ENCODE measurements at places on chromosomes 12 and 14.

DNA sequence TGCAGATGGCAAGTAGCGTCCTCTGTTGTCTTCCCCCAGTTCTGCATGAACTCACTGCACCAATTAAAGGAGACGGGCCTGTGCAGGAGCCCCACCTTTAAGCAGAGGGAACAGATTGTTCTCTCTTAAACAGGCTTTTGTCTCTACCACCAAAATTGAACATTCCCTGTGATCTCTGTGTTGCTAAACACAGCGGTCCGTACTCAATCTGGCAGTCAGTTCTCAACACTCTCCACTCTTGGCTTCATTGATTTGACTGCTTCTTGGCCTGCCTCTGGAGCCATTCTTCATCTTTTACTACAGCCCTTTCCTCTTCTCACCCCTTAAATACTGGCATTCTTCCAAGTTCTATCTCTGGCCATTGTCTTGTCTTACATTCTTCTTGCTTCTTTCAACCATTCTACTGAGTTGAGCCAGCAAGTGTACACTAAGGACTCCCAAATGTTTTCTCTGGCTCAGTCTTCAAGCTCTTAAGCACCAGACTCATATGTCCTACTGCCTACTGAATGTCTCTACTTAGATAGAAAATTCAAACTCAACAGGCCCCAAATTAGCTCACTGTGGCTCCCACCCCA is 8.0 kb upstream of the NT5DC3 start:
- DNase-seq: no peak

GRCh38 chr12:44078273-44078672 is 242.4 kb downstream of the TMEM117 start:
- DNase-seq: no peak

DNA sequence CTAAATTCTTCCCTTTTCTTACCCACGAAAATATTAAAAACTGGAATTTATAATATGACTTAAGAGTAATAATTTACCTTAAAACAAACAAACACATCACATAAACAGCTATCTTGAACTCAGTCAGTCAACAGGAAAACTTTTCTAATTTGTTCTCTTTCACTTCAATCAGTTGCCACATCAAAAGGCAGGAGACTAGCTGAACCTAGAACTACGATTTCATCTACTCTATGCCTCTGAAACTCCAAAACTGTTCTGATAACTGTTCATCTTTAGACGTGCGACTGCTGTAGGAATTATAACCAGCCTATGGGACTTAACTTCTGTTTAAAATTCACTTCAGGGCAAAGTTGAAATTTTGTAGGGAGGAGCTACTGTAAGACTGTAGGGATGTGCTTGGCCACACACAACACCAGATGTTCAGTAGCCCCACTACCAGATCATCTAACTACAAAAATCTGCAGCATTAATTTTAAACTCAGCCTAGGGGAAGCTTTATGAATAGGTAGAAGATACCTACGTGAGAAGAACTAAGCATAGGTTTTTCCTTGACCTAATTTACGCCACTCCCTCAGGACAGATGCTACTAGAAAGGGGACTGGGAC is 7.6 kb upstream of the RAD51AP1 start:
- DNase-seq: no peak

- DNase-seq: no peak
Measured at GRCh38 chr12:22042976-22043669, 2.9 kb upstream of the CMAS start.

DNA sequence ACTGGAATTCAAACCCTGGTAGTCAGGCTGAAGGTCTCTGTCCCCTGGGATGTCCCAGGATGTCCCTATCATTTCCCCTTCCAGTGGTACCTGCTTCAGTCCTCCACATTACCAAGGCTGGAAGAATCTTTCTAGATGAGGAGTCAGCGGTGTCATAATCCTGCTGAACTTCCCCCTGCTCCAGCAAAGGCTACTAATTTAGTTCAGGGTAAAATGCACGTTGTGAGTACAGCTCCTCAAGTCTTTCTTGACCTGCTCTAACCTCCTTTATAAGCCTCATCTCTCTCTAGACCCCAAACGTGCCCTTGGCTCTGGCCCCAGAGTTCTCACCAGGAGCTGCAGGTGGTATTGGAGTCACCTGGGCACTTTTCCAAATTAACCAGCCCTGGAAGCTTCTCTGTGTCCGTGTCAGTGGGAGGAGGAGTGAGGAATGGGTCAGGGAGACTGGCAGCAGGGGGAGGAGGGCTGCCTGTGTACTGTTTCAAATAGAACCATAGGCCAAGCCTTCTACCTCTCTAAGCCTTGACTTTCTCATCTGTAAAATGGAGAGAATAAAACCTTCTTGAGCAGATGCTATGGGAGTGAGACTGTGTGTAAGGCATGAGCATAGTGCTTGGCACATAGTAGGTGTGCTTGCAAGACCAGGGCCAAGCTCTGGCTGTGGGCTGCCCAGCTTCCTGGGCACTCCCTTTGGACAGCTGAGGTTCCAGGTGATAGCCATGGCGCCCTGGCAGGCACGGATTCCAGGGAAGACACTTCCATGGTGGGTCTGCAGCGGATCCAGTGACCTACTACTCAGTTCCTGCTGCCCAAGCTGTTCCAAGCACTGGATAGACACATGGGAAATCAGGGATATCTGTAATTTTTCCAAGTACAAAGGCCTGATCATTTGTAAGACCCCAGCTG is 24.5 kb downstream of the ASB2 start:
- no peak for DNase-seq

GRCh38 chr14:59829469-59830337 is 40.9 kb downstream of the RTN1 start:
- DNase-seq: no peak

DNA sequence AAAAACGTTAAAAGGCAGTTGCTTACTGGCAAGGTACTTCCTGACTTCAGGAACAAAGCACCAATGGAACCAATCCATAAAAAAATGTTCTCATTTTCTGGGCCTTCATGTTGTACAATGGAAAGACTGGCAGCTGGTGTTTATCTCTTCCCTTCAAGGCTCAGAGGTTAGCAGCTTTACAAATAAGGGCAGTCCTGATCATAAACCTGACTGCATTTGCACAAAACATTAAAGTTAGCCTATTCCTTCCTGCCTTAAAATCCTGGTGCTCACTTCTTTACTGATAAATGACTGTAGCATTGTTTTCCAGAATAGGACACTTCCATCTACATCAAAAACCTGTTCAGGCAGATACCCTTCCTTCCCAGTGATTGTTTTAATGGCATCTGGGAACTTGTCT is 19.2 kb downstream of the IL26 start:
- no peak for DNase-seq

- DNase-seq: no peak
Measured at GRCh38 chr14:96256407-96256806, 397 bp downstream of the BDKRB1 start.

DNA sequence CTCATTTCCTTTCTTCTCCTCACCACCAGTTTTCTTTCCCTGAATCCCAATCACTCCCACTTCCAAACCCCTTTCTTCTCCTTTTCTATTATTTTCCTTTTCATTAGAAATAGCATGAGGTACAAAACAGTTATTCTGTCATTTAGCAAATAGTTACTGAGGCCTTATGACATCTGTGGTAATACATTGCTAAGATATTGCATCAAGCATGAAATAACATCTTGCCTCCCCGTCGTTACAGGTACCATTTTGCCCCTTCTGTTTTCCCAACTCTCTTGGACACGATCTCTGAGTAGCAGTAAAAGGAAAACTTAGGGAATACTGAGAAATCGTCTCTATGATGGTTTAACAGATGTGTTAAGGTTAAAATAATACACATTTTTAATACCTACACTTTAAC is 175.8 kb upstream of the SOX5 start:
- DNase-seq: no peak

DNA sequence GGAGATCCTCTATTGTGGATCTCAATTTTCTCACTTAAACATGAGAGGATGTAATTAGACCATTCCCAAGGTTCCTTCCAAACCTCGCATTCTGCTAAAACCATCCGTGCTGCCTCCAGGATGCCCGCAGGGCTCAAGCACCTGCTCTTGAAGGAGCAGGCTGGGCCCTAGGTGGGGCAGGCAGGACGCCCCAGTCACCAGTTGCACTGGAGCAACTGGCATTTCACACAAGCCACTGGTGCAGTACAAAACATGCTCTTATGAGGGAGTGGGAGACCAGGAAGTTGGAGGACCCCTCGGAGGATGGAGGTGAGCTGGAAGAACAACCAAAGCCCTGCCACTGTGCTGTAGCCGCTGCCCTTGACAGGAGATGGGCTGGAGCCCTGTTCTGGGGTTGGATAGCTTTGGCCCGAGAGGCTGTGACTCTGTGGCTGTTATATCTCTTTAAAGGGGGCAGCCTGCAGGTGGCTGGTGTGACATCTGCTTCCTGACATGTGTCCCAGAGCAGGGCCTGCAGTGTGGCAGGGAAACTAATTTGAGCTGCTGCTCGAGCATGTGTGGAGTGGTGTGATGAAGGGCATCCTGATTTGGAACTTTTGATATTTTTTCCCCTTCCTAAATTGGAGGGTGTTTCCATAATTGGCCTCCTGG is 122.2 kb downstream of the CRACR2A start:
- DNase-seq: no peak

- no peak for DNase-seq
Measured at GRCh38 chr12:97595936-97596335, 133.3 kb downstream of the RMST start.

DNA sequence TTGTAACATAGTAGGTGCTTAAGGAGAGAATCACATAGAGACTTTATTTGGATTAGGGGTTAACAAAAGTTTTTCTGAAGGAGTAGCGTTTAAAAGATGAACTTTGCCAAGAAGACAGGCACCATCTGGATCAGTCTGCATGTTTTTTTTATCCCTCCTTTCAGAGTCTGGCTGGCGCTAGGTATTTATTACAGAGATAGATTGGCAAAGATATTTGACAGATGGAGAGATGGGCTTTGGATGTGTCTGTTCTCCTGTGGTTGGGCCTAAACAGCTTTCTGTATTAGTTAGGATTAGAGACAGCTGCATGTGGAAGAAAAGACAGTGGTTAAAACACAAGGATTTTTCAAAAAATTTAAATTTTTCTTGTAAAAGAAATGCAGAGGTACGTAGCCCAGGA is 133.9 kb downstream of the C12orf75 start:
- DNase-seq: no peak

DNA sequence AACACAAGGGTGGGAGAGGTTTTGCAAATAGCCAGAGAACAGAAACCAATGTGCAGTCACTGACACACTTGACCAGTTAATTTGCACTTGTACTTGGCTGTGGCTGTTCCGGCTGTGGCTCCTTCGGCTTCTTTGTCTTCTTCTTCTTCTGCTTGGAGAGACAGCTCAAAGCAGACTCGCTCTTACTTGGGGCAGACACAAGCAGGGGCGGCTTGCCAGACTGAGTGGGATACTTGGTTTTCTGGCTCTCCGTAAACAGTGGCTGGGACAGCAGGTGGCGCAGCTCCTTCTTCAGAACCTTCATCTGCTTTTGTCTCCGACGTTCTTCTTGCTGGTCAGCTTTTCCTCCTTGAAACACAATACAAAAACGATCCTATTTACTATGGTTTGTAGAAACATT is 25.0 kb downstream of the OTUB2 start:
- DNase-seq: no peak

- DNase-seq: no peak
Measured at GRCh38 chr14:93089521-93090269, 26.0 kb downstream of the ITPK1 start.

DNA sequence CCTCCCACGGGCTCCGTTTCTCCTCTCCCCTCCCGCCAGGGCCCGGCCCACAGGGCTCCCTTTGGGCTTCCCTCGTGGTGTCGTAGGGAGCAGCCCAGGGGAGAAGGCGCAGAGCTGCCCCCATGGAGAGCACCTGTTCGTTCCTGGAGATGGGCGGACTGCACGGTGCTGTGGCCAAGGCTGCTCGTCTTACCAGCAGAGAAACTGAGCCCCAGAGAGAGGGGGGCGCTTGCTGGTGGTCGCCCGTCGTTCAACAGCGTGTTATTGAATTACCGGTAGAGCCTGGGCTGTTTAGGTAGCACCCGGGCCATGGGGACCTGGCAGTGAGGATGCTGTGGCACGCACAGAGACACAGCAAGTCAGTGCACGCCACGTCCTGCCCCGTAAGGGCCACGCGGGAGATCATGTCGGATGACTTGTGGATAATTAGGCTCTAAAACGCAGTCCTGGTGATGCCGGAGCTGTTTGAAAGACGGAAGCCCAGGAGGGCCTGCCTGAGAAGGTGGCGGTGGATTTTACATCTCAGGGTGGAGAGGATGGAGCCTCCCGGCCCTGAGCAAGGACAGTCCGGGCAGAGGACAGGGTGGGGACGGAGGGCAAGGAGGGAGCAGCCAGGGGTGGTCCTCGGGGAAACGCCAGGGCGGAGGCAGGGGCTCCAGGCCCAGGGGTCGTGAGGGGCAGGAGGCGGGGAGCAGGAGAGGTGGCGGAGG is 134.4 kb downstream of the ADGRD1 start:
- DNase-seq: peak; percentile 1

DNA sequence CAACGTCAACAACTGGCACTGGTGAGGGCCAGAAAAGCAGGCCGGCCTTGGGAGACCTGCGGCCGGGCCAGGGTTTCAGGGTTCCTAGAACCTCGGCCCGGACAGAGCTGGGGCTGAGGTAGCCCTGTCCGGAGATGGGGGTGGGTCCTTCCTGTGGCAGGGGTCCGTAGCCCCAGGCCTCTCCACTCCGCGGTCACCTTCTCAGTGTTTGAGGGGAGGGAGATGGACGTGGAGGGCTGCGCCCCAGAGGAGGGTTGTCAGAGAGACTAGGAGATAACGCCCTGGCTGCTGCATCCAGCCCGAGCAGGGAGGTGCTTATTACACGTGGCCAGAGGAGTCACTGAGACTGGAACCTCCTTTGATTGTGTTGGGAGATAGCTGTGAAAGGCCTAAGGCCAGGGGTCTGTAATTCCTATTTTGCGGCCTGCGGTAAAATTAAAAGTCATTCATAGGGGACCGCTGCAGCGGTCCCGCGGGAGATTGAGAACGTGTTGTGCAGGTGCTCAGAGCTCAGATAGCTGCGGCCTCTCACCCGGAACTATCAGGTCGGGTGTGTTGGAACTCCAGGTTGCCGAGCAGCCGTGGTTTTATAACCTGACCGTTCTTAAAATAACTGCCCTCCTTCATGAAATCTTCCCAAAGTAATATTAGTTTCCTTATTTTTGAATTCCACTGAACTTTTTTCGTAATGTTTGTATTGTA is 507 bp downstream of the AHSA1 start:
- DNase-seq: peak; percentile 46

- DNase-seq: peak; percentile 37
Measured at GRCh38 chr14:100673085-100673806, 53.4 kb upstream of the DLK1 start.

DNA sequence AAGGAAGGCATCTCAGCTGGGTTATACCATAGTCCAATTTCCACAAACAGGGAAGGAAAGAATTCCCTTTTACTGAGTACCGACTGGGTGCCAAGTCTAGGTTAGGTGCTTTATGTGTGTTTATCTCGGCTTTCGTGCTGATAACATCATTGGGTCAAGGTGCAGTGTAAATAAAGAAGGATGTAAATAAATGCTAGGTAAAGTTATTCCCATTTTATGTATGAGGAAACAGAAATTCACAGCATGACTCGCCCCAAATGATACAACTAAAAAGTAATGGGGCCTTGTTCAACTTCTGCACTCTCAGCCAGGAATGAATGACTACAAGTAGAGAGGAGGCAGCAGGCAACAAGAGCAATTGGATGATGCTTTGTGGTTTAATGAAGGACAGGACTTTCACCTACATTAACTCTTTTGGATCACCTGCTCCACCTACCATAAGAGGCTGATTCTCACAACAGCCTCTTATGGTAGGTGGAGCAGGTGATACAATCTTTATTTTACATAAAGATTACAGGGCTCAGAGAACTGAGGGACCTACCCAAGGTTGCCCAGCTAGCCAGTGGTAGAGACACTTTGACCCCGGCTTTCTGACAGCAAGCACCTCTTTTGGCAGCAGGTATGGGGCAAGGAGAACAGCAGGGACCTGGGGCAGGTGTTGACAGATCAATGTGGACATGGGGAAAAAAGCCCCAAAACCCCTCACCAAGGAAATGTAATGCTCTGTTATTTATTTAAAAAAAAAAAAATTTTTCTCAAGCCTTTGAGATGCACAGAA is 213.4 kb upstream of the NUDT4 start:
- no peak for DNase-seq
